ENCODE measurements at places on chromosomes 6 and 20.

- no peak for DNase-seq
Measured at GRCh38 chr6:167109651-167110050, 13.2 kb upstream of the CCR6 start.

DNA sequence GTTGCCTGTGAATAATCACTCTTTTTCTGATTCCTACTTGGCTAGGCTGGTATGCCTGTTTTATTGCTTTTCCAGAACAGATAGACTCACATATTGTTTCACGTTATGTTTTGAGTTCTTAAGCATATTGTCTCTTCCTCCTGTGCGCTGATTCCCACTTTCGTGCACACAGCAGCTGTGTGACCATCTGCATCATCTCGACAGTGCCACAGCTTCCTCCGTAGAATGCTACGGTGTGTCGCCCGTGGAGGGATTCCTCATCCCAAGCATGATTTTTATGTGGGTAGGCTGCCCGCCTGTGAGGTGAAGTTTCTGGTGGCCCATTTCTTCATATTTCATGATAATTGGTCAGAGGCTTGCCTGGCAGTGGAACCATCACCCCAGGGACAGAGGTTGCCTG lies 31.8 kb downstream of the PLCB4 start:
- DNase-seq: no peak

DNA sequence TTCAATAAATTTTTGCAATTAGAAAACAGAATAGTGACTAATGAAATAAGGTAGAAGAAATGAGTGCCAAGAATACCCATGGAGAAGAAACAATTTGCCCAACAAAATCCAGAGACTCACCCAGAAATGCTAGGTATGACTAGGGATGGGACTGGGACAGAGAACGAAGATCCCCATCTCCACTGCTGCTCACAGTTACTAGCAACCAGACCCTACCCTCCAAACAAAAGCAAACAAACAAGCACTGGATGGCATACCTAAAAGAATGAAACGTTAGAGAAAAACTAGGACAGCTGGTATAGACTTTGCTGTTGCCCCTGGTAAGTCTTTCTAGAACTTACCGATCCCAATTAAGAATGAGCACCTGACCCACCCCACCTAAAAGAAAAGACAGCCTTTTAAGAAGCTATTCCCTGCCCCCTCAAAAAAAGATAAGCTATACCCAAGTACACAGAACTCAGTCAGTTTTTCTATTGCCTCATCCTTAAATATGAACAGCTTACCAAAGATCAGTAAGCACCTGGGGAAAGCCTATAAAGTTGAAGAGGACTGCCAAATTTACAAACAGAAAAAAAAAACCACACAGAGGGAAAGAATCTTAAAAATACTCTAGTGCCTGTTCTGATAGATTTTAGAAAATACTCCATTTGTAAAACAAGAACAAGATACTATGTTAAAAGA lies 31.7 kb downstream of the REPS1 start:
- no peak for DNase-seq

DNA sequence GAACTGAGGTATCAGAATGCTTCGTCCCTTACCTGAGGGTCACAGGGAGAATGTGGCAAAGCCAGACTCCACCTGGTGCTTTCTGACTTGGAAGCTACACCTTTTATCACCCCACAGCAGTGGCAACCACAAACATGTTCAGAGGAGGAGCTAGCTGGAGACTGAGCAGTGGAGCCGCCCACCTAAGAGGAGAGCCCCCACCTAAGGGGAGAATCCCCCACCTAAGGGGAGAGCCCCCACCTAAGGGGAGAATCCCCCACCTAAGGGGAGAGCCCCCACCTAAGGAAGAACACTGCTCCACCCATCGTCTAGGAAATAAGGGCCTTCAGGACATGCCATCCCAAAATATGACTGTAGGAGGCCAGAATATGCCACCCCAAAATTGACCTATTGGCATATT lies 4.0 kb downstream of the SLC52A3 start:
- DNase-seq: no peak

- DNase-seq: no peak
Measured at GRCh38 chr20:42690842-42691437, 498.8 kb downstream of the PTPRT start.
